ENCODE measurements at places on chromosomes 4 and X.

DNA sequence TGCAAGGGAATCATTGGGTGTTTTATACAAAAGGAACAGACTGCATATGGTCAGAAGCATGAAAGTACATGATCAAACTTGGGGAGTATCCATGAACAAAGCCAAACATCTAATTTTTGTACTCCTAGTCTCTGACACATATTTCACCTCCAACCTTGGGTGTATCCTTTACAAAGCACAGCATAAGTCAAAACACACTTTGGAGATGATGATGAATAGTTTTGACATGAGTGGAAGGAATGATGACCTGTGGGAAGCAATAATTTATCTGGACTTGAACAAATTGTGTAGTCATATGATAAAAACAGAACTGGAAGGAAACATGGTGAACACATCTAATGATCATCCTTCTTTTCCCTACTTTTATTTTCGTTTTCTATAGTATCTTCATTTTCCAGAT is 108.7 kb upstream of the PLS3 start:
- no peak for DNase-seq

- DNase-seq: no peak
Observed at GRCh38 chr4:152356428-152357034, 179.4 kb downstream of the FBXW7 start.

DNA sequence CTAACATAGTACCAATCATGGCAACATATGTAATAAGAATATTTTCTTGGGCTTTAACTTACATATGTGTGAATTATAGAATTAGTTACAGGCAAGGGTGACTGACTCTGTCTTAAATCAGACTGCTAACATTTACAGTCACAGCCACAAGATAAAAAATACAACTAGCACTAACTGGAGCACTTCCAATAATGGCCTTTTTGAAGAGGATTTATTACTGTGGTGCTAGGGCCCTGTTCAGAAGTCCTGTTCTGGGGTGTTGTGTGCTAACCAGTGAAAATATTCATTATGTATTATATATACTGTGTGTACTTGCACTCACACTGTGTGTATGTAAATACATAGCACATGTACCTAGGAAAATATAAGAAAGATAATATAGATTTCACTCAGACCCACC is 1611.2 kb downstream of the PCDH18 start:
- no peak for DNase-seq

DNA sequence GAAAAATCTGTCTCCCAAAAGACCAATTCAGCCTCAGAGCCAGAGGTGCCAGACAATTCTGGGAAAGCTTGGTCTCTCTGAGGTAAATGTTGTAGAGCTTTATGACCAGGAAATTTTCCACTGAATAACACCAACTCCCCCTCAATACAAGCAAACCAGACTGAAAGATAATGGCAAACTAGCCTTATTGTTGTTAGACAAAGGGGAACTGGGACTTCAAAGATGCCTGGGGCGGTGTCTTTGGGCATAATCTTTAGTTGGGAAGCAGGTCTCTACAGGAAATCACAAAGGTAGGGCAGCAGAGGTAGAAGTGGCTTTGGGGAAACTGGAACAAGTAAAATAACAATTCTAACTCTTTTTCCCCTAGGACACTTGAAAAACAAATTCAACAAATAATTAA is 12.0 kb downstream of the COL4A6 start:
- DNase-seq: no peak

GRCh38 chr4:109125084-109125483 is 177.4 kb downstream of the COL25A1 start:
- no peak for DNase-seq

GRCh38 chrX:126719208-126719607 is 100.3 kb upstream of the PRR32 start:
- DNase-seq: no peak

Data from right renal pelvis (tissue), 4 donors.